COR-L47 (cell line): ENCODE measurements at places on chromosomes 7 and 10.

- DNase-seq = no peak
Measured at GRCh38 chr7:13307040-13307439, 619.6 kb downstream of the ARL4A start.

DNA sequence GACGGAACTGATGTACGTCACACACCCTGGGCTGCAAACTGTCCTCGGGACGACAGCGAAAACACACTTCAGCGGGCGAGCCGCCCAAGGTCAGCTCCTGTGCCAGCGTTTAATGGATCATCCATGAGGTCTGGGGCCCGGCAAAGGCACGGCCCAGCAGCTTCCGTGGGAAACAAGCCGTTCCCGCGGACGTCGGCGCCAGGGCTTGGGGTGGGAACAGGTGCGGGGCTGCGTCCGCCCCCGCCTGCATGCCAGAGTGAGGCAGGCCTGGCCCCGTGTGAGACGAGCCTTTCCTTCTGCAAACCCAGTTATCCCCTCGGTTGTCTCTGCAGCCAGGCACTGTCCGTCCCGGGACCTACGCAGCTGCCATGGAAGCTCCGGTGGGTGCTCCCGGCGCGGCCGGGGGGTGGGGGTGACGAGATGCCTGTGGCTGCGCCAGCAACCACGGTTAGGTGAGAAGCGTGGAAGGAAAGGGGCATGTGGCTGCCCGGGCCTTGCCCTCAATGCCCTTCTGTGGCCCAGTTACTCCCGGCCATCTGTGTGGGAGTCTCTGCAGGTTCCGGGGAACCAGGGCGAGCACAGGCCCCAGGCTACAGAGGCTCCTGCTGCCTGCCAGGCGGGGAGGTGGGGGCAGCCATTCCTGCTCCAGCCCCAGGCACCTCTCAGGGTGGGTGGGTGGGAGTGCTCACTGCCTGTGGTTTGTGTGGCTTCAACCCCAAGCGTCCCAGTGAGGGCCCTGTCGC, 42.2 kb upstream of the PDGFA start:
- no peak for DNase-seq

GRCh38 chr10:86662186-86663045, 5.9 kb upstream of the LDB3 start:
- DNase-seq = no peak

DNA sequence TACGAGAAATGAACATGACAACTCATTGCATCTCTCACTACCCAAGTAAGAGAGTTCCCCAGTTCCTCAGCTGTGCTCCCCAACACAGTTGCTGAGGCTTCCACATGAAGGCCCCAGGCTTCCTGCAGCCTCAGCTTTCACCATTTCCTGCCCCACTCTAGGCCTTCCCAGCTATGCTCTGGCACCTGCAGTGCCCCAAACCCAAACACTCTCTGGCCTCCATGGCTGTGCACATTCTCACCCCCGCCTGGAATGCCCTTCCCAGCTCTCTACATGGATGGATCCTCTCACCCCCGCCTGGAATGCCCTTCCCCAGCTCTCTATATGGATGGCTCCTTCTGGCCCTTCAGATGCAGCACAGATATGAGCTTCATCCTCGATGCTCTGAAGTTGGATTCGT, 61.3 kb downstream of the KIAA1549 start:
- DNase-seq = no peak

DNA sequence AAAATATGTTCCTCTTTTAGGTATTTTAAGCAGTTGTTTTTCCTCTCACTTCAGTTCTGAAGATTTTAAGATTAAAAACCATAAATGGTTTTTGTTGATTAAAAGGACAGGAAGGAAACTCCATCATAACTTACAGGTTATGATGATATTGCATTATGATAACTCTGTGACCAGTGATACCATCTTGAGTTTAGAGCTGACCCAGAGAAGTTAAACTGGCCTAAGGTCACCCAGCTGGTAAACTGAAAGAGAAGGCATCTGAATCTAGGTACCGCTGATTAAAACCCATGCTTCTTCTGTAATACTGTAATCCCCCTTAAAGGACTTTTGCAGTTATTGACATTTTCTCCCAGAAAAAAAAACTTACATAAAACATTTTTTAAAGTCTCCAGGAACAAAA, 29.6 kb downstream of the LOXL4 start:
- no peak for DNase-seq

DNA sequence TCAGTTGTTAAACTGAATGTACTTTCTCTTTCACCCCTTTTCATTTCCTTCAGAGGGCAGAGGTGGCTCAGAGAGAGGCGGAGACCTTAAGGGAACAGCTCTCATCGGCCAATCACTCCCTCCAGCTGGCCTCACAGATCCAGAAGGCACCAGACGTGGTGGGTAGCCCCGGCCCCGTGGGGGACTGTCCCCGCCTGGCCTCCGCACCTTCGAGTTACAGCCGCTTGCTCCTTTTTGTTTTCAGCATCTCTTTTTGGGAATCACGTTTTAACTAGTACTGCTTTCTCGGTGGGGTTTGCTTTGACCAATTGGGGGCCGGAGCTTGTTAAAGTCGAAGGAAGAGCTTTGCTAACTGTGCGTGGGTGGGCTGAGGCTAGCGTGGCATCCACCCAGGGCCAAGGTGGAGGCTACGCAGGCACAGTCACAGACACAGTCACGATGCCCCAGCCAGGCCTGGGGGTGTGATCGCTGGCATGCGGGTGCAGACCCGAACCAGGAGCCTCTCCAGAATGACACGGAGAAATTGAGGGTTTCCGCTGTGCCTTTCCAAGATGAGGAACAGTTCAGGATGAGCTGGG, 116.2 kb upstream of the SH2B2 start:
- no peak for DNase-seq

GRCh38 chr7:111753968-111754367, 191.7 kb upstream of the IMMP2L start:
- DNase-seq = no peak

GRCh38 chr7:129952086-129952652, 591 bp downstream of the UBE2H start:
- DNase-seq = no peak

DNA sequence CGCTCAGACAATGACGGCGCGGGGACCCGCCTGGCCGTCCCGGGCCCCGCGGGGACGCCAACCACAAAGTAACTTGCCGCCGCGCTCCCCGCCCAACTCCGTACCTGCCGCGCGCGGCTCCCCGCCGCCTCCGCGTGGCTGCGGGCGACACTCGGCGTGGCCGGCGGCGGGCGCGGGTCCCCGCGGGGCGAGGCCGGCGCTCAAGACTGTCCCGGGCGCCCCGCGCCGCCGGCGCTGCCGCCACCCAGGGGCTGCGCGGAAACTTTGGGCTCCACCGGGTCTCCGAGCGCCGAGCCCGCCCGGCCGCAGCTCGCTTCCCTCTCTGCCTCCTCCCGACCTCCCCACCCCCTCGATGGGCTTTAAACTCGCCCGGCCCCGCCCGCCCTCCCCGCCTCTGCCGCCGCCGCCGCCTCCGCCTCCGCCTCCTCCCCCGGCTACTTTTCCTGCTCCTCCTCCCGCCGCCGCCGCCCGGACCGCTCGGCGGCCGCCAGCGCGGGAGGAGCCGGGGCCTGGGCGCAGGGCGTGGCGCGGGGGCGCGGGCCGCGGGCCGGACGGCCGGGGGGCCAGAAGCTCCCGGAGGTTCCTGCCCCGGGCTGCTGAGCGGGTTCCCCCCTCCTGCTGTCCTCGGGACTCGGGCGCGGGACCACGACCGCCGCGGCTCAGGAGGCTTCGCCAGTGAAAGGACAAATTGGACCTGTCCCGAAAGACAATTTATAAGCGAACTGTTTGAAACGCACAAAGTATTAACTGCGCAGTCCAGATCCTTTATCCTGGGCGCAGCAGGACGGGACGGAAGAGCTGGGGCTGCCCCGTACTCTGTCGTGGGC, 10.6 kb upstream of the GRB10 start:
- DNase-seq = peak; percentile 28

- DNase-seq = no peak
Measured at GRCh38 chr7:42913591-42913990, 1.7 kb upstream of the C7orf25 start.

- no peak for DNase-seq
Measured at GRCh38 chr7:138663725-138664710, 37.1 kb downstream of the SVOPL start.

- no peak for DNase-seq
Measured at GRCh38 chr10:71844084-71844483, 7.0 kb downstream of the PSAP start.
